ENCODE measurements at places on chromosomes 2 and 18. TPM values are rescaled to one million over a fixed set of nuclear protein-coding genes. Genes with fewer than 3 reads are reported as not detected.

PROKR1 gene
- total RNA-seq = not detected

RAB6C gene
- not detected for total RNA-seq

RTP5 gene
- total RNA-seq = not detected

MDH1B gene
- 0.43 TPM for total RNA-seq

STAMBP gene
- total RNA-seq = 24.3 TPM

SERTAD2 gene
- 6.1 TPM for total RNA-seq

All from placental pericyte (primary cell).